ENCODE measurements at places on chromosomes 6 and 20.
A peak's percentile ranks its signal among the peaks of the same experiment; 100 is the strongest.

DNA sequence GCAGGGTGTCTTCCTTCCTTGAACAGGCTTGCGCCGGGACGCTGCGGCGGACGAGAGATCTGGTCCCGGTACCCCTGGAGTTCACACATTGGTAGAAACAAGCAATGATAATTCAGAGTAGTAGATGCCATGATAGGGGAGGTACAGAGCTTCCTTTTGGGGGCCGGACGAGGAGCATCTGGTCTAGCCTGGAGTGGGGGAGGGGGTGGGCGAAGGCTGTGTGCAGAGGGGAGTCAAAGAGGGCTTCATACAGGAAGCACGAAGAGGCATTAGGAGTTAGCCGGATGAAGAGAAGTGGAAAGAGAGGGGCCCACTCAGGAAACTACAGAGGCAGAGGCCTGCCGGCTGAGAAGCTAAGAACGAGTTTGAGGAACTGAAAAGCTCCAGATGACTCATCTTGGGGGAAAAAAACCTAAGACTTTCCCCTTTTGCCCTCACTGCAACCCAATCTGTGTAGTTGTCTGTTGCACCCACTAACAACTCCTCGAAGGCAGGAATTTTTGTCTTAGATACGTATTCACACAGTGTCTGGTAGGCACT lies 611 bp downstream of the CNPY3 start:
- peak; percentile 47 for DNase-seq

- no peak for DNase-seq
Observed at GRCh38 chr6:72689107-72689954, 67.5 kb downstream of the KCNQ5 start.

DNA sequence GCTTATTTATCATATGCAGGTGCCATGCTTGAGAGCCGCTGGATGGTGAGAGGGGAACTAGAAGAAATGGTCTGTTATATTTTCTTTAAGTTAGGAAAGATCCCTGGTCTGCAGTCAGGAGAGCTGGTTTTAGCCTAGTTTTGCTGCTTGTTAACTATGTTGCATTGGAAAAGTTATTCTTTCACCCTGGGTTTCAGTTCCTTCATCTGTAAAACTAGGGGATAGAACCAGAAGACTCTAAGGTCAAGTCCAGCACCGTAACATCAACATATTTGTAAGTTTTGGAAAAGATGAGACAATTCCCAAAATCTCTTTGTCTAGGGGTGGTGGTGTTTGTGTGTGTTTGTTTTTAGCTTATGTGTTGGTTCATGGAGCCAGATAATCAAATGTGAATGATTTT lies 304.0 kb downstream of the QKI start:
- no peak for DNase-seq

GRCh38 chr6:5905431-5906339 lies 101.0 kb downstream of the NRN1 start:
- peak; percentile 76 for DNase-seq

DNA sequence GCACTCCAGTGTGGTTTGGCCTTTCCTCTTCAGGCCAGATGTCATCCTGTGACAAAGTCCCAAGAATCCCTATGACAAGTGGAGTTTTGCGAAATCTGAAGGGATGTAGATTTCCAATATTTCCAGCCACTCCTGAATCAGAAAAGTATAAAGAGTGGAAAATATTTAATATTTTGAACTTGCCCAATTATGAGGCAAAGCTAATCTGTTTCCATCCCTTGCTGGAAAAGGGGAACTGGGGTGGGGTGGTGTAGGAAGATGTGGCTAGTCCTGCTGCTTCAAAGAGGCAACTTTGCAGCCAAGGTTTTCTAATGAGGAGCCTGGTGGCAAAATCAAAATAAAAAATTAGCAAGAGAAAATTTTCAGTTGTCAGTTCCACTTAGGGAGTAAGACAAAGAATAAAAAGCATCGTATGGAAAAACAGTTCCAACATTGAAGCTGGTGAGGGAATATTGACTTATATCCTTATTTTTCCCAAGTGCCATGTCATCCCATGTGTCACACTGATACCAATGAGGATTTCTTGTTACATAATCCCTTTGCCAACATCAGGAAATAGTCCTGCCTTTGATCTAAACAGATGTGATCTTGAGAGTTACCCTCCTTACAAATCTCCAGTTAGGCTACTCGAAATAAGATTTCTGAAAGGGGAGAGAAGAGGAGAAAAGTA lies 480.0 kb upstream of the JARID2 start:
- no peak for DNase-seq

DNA sequence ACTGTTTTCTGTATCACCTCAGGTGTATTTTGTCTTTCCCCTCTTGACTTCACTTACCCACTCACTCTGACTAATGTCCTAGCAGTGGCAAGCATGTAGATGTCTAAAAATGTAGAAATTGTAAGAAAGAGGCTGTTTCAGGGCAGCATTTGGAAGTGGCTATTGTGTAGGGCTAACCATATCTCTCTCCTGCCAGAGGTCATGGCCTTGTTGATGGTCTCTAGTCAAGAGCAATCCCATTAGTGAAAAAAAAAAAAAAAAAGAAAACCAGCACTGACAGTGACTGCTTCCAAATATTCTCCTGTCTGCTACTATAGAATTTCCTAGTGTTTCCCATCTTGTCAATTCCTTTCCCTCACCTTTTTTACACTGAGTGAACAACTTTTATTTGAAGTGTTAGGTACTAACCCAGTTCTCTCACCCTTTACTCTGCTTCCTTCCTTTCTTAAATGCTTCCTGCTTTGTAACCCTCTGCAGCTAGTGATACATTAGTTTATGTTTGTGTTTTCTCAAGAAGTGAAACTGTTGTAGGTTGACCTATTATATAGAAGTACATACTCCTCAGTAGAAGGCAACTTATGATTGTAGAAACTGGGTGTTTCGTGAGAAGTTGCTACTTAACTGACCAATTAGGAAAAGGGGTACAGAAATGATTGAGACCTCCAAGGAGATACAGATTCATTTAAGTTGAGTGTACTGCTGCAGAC lies 174.1 kb upstream of the PTPRK start:
- no peak for DNase-seq

DNA sequence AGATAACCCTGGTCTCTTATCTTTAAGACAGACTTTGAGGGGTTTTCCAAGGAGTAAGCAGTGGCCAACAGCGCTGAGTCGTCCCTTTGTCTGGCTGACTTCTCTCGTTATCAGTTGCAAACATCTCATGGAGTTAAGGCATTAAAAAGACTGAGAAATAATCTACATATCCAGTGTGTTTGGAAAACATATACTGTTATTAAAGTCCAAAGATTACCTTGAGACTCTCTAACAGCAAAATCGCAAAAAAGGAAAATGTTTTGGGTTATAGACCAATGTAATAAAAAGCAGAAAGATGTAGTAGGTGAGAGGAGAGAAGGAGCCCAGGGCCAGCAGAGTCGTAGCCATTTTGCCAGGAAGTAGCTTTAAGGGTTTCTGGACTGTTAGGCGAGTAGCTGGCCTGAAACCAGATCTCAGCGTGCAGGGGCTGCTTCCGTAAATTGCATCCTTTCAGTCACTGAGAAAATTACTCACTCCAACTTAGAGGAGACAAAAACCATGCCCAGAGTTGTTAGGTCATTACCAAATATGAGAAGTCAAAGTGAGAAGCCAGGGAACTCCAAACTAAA lies 24.6 kb downstream of the MYLK4 start:
- DNase-seq: peak; percentile 28

GRCh38 chr20:38872491-38873049 lies 53.6 kb upstream of the FAM83D start:
- no peak for DNase-seq

GRCh38 chr6:167846997-167847606 lies 20.4 kb downstream of the AFDN start:
- DNase-seq: no peak

DNA sequence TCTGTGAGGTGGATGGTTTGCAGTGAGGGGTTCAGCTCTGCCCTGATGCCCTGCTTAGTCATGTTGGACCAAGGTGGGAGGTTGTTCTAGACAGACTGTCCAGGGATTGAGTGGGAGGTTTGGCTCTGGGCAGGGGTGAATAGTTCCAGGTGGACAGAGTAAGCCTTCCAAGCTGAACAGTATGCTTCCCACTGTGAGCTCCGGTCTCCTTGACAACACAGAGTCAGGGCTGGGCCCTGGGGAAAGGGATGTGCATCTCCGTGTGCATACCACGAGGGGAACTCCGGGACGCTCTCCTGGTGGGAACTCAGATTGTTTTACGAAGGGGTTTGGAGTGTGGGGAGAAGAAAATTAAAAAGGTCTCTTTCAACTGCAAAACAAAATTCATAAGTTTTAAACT lies 174.7 kb downstream of the DHX35 start:
- DNase-seq: no peak

DNA sequence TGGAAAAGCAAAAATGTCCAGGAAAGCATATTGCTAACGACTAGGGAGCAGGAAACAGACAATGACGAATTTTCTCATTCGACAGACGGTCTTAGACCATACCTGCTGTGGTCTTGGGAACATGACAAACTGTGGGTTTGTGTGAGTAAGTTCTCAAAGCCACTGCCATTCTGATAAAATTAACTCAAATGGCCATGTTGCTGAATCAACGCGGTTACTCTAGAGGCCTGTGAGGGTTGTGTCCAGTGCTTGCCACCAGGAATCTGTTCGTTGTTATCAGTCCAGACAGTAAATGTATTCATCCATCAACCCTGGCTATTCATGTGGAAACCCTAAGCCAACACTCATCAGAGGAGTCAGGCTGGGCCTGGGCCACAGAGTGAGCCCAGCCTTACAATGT lies 124.3 kb downstream of the MYLK4 start:
- no peak for DNase-seq

DNA sequence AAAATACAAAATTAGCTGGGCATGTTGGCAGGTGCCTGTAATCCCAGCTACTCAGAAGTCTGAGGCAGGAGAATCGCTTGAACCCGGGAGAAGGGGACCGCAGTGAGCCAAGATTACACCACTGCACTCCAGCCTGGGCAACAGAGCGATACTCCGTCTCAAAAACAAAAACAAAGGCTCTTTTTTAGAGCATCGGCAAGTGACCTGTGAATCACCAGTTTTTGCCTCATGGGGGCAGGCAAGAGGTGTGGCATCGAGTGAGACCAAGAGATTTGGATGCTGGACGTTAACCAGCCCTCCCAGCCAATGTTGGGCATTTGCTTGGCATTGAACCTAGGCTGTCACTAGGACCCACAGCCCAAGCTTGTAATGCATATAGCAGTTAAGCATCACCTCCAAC lies 14.6 kb upstream of the CDK5RAP1 start:
- no peak for DNase-seq

GRCh38 chr20:4717816-4718570 lies 3.7 kb upstream of the PRND start:
- DNase-seq: no peak

- DNase-seq: no peak
Observed at GRCh38 chr20:20368418-20369249, 730 bp downstream of the INSM1 start.

DNA sequence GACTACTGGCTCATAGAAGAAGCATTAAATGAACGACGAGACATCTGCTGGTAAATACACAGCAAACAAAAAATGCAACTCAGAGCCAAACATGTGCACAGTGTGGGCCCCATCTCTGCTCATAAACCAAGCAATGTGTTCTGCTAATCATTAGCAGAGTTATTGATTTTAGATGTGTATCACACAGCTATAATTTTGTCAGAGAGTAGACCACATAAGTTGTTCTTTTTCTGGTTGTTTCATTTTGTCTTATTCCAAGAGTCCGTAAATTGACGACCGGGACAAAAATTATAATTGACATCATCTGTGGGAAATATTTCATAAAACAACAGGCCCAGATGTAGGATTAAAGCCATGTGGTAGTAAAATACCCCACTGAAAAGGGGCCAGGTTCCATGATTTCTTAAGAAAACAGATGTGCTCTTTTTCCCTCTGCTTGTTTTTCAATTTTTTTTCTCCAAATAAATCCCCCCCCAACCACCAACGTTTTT lies 423.6 kb downstream of the HAO1 start:
- DNase-seq: peak; percentile 59

DNA sequence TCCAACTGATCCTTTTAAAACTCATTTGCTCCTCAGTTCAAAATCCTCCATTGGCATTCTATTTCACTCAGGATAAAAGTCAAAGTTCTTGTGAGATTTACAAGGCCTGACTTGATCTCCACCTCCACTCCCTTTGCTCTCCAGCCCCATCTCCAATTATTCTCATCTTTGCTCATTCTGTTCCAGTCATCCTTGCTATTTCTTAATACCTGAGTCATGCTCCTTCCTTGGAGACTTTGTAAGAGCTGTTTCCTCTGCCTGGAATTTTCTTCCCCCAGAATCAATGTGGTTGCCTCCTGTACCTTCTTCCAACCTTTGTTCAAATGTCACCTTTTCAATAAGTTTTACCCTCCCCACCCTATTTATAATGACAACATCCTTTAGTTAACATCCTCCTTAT lies 373.5 kb downstream of the HTR1B start:
- no peak for DNase-seq

DNA sequence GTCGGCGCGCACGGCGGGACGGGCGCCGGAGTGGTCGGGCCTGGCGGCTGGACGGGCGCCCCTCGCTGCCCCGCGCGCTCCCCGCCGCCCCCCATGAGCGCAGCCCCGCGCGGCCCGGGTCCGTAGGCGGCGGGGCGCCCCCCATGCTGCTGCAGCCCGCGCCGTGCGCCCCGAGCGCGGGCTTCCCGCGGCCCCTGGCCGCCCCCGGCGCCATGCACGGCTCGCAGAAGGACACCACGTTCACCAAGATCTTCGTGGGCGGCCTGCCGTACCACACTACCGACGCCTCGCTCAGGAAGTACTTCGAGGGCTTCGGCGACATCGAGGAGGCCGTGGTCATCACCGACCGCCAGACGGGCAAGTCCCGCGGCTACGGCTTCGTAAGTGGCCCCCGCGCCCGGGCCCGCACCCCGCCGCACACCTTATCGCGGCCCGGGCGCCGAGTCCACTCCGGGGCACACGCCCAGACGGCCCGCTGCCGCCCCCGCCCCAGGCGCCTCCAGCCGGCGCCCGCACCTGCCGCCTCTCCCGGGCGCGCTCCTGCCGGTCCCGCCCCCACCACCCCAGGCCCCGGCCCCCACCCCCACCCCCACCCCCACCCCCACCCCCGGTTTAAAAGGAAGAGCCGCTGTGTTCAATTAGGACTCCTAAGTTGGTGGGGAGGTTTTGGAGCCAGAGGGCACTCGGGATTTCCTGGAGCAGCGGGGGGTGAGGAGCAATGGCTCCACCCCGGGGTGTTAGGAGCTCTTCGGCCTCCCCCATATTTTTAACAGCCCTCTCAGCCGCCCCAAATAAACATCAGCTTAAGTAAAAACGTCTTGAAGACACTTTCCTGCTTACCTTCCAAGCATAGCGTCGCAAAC lies 474 bp downstream of the RBM38 start:
- DNase-seq: no peak

DNA sequence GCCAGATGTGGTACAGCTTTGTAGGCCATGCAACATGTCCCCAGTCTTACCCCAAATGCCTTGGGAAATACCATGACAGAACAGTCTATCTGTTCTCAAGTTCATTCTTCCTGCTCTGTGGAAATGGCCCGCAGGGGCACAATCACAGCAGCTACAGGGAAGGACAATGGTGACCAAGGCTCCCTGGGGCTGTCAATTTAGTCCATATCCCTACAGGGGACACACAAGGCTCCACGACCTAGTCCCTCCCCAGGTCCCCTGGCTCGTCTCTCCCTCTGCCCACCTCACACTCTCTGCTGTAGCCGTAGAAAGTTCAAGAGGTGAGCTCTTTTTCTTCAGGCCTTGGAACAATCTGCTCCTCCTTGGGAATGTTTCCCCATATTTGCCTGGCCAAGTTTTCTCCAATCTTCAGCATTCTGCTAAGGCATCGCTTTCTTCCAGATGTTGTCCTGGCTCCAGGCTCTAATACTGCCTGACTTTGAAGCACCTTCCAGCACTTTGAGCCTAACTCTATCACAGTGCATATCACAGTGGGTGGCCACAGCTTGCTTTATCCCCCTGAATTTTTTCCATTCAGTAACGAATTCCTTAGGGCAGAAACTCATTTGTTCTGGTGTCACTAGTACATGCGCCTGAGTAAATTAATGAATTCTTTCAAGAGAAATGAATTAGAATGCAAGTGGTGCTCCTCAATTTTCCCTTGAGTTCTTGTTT lies 92.6 kb downstream of the MAP3K7 start:
- no peak for DNase-seq
